AG04450 (cell line): ENCODE measurements at places on chromosomes 12 and 14.

GRCh38 chr12:72792889-72793288 is 520.7 kb downstream of the TRHDE start:
- no peak for DNase-seq

DNA sequence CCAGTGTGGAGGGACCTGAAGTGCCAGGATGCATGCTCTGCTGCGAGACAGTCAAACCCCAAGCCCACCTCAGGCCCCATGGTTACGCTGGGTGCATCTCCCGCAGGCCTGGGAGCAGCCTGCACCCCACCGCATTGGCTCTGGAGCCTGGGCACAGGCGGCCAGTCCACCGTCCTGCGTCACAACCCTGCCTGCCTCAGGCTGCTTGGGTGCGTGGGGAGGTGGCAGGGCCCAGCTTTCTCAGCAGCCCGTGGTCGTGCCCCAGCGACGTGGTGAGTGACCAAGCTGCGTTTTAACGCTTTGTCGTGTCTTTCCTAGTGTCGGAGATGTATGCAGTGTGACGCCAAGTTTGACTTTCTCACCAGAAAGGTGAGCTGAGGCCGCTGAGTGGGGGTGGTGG is 10.9 kb downstream of the ZFYVE21 start:
- no peak for DNase-seq

DNA sequence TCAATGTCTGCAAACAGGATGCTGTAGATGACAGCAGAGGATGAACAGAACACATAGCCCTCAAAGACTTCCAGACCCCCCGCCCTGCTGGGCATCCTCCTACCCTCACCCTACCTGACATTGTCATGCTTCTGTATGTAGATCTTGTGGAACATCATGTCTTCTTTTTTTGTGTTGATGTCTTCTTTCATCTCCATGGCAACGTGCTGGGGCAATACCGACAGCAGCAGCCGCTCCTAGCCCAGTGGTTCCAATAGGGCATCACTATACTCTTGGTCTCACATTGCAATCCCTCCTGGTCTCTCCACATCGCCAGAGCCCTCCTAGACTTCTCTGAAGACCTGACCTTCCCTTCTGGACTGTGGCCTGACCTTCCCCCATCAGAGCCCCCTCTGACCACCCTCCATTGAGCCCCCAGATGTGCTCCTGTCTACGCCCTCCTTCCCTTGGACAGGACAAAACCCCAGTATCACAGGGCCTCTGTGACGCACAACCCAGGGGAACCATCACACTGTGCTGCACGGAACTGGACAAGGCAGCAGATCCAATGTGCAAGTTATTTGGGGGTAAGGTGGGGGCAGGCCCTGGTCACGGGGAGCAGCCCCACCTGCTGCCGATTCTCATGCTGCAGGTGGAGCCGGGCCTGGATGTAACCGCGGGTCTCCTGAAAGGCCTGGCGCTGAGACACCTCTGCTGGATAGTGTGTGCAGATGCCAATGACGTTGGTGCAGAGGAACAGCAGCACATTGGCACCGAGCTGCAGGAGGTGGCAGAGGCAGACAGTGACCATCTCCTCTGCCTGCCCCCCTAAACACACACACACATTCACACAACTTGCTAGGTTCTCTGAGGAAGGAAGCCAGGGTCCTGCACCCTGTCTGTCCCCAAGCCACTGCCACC is 11.1 kb downstream of the ADCY6 start:
- DNase-seq = no peak

GRCh38 chr12:116101991-116102390 is 175.5 kb downstream of the MED13L start:
- DNase-seq = no peak

- DNase-seq = no peak
Measured at GRCh38 chr12:95970905-95971304, 25.2 kb downstream of the HAL start.

- no peak for DNase-seq
Measured at GRCh38 chr12:3533703-3534386, 42.8 kb downstream of the PRMT8 start.
